Activated CD8-positive, alpha-beta memory T cell treated with anti-CD3 and anti-CD28 coated beads for 1 hour (primary cell): ENCODE measurements at places on chromosomes 5 and 9.

- no peak for DNase-seq
Measured at GRCh38 chr5:132387640-132388117, 18.2 kb downstream of the SLC22A5 start.

GRCh38 chr5:172874647-172875504 is 40.8 kb downstream of the ERGIC1 start:
- DNase-seq = no peak

GRCh38 chr5:135457424-135458071 is 5.4 kb upstream of the TIFAB start:
- peak; percentile 35 for DNase-seq

DNA sequence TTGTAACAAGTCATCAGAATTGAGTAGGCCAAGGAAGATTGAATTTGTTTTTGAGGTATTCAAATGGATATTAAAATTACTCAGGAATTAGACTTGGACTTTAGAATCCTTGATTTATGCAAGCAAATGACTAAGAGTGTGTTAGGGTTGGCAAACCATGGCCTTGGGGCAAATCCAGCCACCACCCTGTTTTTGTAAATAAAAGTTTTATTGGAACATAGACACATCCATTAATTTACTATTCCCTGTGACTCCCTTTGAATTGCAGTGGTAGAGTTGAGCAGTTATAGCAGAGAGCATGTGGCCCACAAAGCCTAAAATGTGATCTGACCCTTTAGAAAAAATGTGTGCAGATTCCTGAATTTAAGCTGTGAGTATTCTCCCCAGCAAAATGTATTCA is 115.6 kb downstream of the WDR70 start:
- DNase-seq = no peak

DNA sequence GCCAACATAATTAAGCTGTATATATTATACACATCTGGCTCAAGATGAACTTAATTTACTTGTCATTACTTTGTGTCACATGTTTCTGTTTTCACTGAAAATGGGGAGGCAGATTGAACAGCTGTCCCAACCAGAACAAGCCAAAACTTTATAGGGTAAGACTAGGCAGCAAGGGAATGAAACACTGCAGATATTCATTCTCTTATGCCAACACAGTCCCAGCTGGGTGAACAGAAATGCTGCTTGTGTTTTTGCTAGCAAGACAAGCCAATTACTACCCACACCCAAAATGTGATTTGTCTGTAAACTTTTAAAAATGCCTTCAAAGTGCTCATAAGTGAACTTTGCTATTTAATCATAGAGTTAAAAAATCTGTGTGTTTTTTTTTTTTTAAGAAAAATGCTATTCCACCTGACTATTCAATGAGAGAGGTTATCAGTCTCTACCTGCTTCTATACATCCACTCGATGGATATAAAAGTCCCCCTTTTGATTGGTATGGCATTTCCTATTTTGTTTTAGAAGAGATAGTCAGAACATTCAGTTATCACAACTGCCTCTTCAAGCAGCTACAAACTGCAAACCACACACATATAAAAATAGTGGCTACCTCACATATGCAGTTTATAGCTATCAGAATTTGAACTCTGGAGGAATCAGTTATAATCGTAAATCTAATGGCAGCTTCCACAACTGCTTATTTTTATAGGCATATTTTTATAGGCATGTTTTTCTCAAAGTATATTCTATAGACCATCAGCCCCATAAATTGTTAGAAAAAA is 91.9 kb upstream of the PPP1R2B start:
- no peak for DNase-seq

GRCh38 chr5:57692582-57693487 is 210.2 kb upstream of the ACTBL2 start:
- no peak for DNase-seq

GRCh38 chr5:43729846-43730478 is 127.0 kb downstream of the NNT start:
- DNase-seq = no peak
